ENCODE measurements at places on chromosomes 16 and 17. TPM values are rescaled to one million over a fixed set of nuclear protein-coding genes. Genes with fewer than 3 reads are reported as not detected.

GRCh38 chr17:77133087-77133638 lies 7.6 kb upstream of the SEC14L1 start:
- peaks cover 8% of the 10 kb centered on the region for H3K36me3 ChIP-seq
- no peak overlapping the region for H3K27ac ChIP-seq
- no peak for DNase-seq
- H3K4me3 ChIP-seq = no peak overlapping the region

DNA sequence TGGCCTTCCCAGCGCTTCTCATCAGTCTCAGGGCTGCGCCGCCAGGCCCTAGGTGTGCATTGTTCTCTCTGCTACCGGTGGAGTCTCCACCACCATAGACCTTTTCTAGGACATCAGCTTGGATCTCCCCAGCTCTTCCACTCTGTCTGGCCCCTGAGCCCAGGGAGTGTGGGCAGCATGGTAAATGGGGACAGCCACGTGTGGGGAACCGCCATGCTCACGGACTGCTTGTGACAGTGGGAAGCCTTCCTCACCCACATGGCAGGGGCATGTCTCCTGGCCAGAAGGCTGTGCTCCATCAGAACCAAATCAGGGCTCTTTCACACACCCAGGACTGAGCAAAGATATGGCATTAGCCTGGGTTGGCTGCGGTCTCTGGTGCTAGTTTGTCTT lies 51.3 kb downstream of the TNFRSF13B start:
- no peak overlapping the region for H3K27ac ChIP-seq
- no peak for DNase-seq
- H3K36me3 ChIP-seq = no peaks in the 10 kb centered on the region
- no peak overlapping the region for H3K4me3 ChIP-seq
- H3K27me3 ChIP-seq = no peaks in the 10 kb centered on the region

DNA sequence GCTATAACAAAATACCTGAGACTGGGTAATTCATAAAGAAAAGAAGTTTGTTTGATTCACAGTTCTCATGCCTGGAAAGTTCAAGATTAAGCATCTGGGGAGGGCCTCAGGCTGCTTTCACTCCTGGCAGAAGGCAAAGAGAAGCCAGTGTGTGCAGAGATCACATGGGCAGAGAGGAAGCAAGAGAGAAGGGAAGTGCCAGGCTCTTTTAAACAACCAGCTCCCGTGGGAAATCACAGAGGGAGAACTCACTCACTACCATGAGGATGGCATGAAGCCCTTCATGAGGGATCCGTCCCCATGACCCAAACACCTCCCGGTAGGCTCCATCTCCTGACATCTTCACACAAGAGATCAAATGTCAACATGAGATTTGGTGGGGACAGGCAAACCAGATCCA lies 501.6 kb downstream of the MAF start:
- H3K36me3 ChIP-seq = no peaks in the 10 kb centered on the region
- H3K27me3 ChIP-seq = no peaks in the 10 kb centered on the region
- H3K4me3 ChIP-seq = no peak overlapping the region
- no peak overlapping the region for H3K27ac ChIP-seq
- DNase-seq = no peak

DNA sequence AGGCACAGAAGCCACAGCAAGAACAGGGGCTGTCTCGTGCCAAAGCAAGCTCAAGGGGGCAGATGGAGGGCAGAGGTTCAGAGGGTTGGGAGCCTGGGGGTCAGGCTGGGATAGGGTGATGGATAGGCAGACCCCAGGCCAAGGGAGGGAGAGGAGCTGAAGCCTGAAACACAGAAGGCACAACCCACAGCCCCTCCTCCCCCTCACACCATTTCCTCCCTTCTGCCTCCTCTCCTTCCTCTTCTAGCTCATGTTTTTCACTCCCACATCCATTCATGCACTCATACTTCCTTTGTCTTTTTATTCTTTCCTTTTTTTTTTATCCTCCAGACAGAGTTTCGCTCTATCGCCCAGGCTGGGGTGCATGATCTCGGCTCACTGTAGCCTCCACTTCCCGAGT lies 61.1 kb downstream of the SOCS1 start:
- no peaks in the 10 kb centered on the region for H3K27me3 ChIP-seq
- no peak overlapping the region for H3K27ac ChIP-seq
- H3K4me3 ChIP-seq = no peak overlapping the region
- peaks cover 16% of the 10 kb centered on the region for H3K4me1 ChIP-seq

The SCGB1C2 gene
- not detected for total RNA-seq

The ZNF597 gene
- total RNA-seq = 1.1 TPM

GRCh38 chr16:58264007-58264406 lies 30.8 kb downstream of the PRSS54 start:
- peaks cover 9% of the 10 kb centered on the region for H3K4me1 ChIP-seq
- H3K27ac ChIP-seq = no peak overlapping the region
- peaks cover 3% of the 10 kb centered on the region for H3K36me3 ChIP-seq
- H3K4me3 ChIP-seq = no peak overlapping the region

DNA sequence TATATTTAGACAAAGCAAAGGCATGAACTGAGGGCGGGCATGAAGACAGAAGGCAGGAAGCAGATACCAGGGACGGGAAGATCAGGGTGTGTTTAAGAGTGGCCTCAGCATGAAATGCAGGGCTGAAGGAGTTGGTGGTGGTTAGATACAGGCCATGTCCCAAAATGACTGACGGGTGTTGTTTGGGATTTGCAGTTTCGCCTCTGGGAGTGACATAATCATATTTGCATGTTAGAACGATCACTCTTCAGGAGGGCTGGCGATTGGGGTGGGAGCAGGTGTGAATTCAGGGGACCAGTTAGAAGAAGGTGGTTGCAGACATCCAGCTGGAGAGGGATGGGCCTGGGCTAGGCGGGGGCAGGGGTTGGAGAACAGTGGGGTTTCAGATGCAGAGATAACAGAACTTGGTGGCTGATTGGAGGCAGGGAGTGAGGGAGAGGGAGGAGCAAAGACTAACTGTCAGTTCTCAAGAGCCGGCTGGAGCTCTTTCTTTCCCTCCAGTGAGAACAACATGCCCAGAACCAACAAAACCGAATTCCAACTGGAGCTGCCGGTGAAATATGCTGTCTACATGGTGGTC lies 27.2 kb upstream of the ITGAX start:
- H3K4me1 ChIP-seq = peaks cover 9% of the 10 kb centered on the region
- peaks cover 2% of the 10 kb centered on the region for H3K36me3 ChIP-seq
- no peak overlapping the region for H3K4me3 ChIP-seq
- H3K27ac ChIP-seq = no peak overlapping the region
- H3K27me3 ChIP-seq = peaks cover 10% of the 10 kb centered on the region
- no peak for DNase-seq

GRCh38 chr16:56615353-56615752 lies 7.0 kb downstream of the MT2A start:
- no peak for DNase-seq
- peaks cover 52% of the 10 kb centered on the region for H3K4me1 ChIP-seq
- H3K27me3 ChIP-seq = peaks cover 20% of the 10 kb centered on the region
- no peak overlapping the region for H3K4me3 ChIP-seq
- no peaks in the 10 kb centered on the region for H3K36me3 ChIP-seq

The TBC1D3C gene
- total RNA-seq = not detected

The MYH3 gene
- total RNA-seq = 3.1 TPM

DNA sequence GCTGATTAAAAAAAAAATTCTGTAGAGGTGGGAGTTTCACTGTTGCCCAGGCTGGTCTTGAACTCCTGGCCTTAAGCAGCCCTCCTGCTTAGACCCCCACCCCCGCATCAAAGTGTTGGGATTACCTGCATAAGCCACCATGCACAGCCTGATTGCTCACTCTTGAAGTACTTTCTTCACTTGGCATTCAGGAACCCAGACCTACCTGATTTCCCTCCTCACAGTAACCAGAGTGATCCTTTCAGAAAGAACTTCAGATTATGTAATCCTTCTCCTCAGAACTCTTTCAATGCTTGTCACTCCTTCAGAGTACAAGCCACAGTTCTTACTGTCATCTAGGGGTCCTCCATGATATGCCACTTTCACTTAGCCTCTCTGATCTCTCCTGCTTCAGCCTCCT lies 1.4 kb downstream of the EFCAB13 start:
- peak overlapping the region; percentile 98 for H3K4me3 ChIP-seq
- peaks cover 7% of the 10 kb centered on the region for H3K4me1 ChIP-seq
- H3K27me3 ChIP-seq = peaks cover 2% of the 10 kb centered on the region
- peaks cover 4% of the 10 kb centered on the region for H3K36me3 ChIP-seq

- DNase-seq = no peak
- no peaks in the 10 kb centered on the region for H3K27me3 ChIP-seq
- no peak overlapping the region for H3K4me3 ChIP-seq
- no peak overlapping the region for H3K27ac ChIP-seq
These were observed 512.4 kb upstream of the CDH11 start for GRCh38 chr16:65634291-65634690.

The ZNF778 gene
- total RNA-seq = 3.6 TPM

GRCh38 chr17:75845058-75845711 lies 981 bp upstream of the UNC13D start:
- H3K27me3 ChIP-seq = no peaks in the 10 kb centered on the region
- H3K27ac ChIP-seq = peak overlapping the region; percentile 72
- peaks cover 13% of the 10 kb centered on the region for H3K36me3 ChIP-seq
- peak; percentile 76 for DNase-seq

GRCh38 chr16:17921357-17921978 lies 415.1 kb downstream of the NPIPA8 start:
- no peaks in the 10 kb centered on the region for H3K36me3 ChIP-seq
- no peak overlapping the region for H3K4me3 ChIP-seq
- H3K27me3 ChIP-seq = peaks cover 9% of the 10 kb centered on the region
- no peak overlapping the region for H3K27ac ChIP-seq
- no peaks in the 10 kb centered on the region for H3K4me1 ChIP-seq

- H3K36me3 ChIP-seq = no peaks in the 10 kb centered on the region
- H3K4me3 ChIP-seq = no peak overlapping the region
- DNase-seq = peak; percentile 70
- H3K27ac ChIP-seq = no peak overlapping the region
- H3K27me3 ChIP-seq = peaks cover 15% of the 10 kb centered on the region
These were observed 81.0 kb downstream of the TMEM100 start for GRCh38 chr17:55641676-55642081.

DNA sequence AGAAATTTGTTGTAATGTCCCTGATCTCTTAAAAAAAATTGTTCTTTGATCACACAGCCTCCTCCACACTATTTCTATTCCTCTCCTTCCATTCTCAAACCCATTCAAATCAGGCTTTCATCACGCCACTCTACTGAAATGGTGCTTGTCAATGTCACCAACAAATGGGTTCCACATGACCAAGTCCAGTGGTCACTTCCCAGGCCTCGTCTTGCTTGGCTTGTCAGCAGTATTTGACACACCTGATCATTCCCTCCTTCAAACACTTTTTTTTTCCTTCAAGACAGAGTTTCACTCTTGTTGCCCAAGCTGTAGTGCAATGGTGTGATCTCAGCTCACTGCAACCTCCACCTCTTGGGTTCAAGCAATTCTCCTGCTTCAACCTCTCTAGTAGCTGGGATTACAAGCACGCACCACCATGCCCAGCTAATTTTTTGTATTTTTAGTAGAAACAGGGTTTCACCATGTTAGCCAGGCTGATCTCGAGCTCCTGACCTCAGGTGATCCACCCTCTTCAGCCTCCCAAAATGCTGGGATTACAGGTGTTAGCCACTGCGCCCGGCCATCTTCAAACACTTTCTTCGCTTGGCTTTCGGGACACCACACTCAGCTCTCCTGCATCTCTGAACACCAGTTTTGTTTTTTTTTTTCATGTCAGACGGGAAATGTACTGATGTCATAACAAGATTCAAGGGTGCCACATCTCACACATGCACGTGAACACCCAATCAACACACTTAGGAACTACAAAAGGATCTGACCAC lies 18.3 kb downstream of the NQO1 start:
- H3K4me1 ChIP-seq = peaks cover 8% of the 10 kb centered on the region
- H3K27ac ChIP-seq = no peak overlapping the region
- no peak for DNase-seq
- H3K4me3 ChIP-seq = no peak overlapping the region

GRCh38 chr17:57099165-57099564 lies 14.1 kb downstream of the AKAP1 start:
- DNase-seq = no peak
- peaks cover 6% of the 10 kb centered on the region for H3K36me3 ChIP-seq
- no peaks in the 10 kb centered on the region for H3K27me3 ChIP-seq

GRCh38 chr17:74453665-74454196 lies 12.7 kb upstream of the CD300A start:
- DNase-seq = no peak
- H3K36me3 ChIP-seq = no peaks in the 10 kb centered on the region
- H3K4me3 ChIP-seq = no peak overlapping the region
- H3K4me1 ChIP-seq = peaks cover 4% of the 10 kb centered on the region

The P2RX5 gene
- 45.2 TPM for total RNA-seq

GRCh38 chr17:7835814-7836595 lies 2.0 kb downstream of the KDM6B start:
- peaks cover 3% of the 10 kb centered on the region for H3K36me3 ChIP-seq
- H3K27ac ChIP-seq = peak overlapping the region; percentile 88
- peak overlapping the region; percentile 91 for H3K4me3 ChIP-seq
- H3K27me3 ChIP-seq = no peaks in the 10 kb centered on the region
- peaks cover 52% of the 10 kb centered on the region for H3K4me1 ChIP-seq
- peak; percentile 53 for DNase-seq

GRCh38 chr16:79838496-79839259 lies 238.1 kb upstream of the MAF start:
- H3K27me3 ChIP-seq = peaks cover 4% of the 10 kb centered on the region
- H3K4me1 ChIP-seq = peaks cover 3% of the 10 kb centered on the region
- no peak overlapping the region for H3K27ac ChIP-seq
- no peak overlapping the region for H3K4me3 ChIP-seq

DNA sequence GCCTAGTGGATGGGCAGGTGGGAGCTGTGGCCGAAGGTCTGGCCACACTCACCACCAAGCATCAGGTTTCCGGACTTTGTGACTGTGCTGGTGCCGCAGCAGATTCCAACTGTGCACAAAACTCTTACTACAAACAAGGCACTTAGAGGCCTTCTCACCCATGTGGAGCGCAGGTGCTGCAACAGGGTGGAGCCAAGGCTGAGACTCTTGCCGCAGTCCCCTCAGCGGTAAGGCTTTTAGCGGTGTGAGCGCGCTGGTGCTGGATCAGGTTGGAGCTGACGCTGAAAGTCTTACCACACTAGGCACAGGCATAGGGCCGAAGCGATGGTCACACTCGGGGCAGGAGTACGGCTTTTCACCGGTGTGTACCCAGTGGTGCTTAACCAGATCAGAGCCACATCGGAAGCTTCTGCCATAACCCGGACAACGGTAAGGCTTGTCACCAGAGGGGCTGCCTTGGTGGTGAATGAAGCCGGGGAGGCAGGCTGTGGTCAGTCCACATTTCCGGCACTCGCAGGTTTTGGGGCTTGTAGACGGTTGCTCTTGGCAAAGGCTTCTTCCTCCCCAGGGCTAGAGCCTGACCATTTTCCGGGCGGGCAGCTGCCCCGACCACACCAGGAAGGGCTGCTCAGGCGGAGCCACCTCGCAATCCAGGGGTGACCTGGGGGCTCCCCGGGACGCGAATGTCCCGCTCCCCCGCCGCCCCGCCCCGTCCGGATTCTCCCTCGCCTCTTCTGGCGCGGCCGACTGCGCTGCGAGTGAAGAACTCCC lies 1.0 kb upstream of the ARMC5 start:
- peak overlapping the region; percentile 87 for H3K4me3 ChIP-seq
- H3K27me3 ChIP-seq = no peaks in the 10 kb centered on the region
- peaks cover 46% of the 10 kb centered on the region for H3K4me1 ChIP-seq
- H3K27ac ChIP-seq = peak overlapping the region; percentile 94
- peak; percentile 63 for DNase-seq

- no peaks in the 10 kb centered on the region for H3K27me3 ChIP-seq
- H3K4me3 ChIP-seq = no peak within 1 kb of the TSS
- H3K4me1 ChIP-seq = peaks cover 30% of the 10 kb centered on the region
- H3K27ac ChIP-seq = no peak within 1 kb of the TSS
These were observed at the start of gene NUPR1 for GRCh38 chr16:28538733-28539596. TSS of gene NUPR1 (minus strand) at chr16:28538974. CDS start at chr16:28538907, 67 bp downstream.

All from activated naive CD4-positive, alpha-beta T cell treated with anti-CD3 and anti-CD28 coated beads for 36 hours (primary cell).